ENCODE measurements at places on chromosomes 16 and 17. TPM values are rescaled to one million over a fixed set of nuclear protein-coding genes. Genes with fewer than 3 reads are reported as not detected.
A peak's percentile ranks its signal among the peaks of the same experiment; 100 is the strongest.

ODAD4 gene
- 0.66 TPM for total RNA-seq

GRCh38 chr16:53530046-53530445 lies 27.0 kb upstream of the AKTIP start:
- no peak for DNase-seq

- DNase-seq: peak; percentile 39
Observed at GRCh38 chr16:29926711-29927052, 656 bp upstream of the KCTD13 start.

SLC5A11 gene
- total RNA-seq: not detected

- no peak for DNase-seq
Observed at GRCh38 chr17:49747632-49748031, 16.3 kb downstream of the FAM117A start.

DNA sequence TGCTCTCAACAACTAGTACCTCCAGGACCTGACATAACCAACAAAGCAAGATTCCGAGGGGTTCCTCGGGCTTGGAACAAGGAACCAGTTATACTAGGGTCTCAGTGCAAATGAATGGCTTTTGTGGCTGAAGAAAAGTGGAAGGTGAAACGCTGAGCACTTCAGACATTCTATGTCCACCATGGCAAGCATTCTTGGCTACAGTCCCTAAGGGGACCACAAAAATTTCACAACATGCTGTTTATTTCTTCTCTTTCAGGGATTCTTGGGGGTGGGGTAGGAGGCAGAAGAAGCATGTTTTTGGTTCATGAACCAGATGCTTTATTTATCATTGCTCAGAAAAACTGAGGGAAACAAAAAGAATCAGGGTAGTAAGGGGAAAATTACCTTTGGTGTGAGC lies 479.9 kb upstream of the CDH11 start:
- no peak for DNase-seq

SOST gene
- total RNA-seq: not detected

C17orf50 gene
- total RNA-seq: not detected

- no peak for DNase-seq
Observed at GRCh38 chr17:27049104-27049784, 244.7 kb upstream of the WSB1 start.

DNA sequence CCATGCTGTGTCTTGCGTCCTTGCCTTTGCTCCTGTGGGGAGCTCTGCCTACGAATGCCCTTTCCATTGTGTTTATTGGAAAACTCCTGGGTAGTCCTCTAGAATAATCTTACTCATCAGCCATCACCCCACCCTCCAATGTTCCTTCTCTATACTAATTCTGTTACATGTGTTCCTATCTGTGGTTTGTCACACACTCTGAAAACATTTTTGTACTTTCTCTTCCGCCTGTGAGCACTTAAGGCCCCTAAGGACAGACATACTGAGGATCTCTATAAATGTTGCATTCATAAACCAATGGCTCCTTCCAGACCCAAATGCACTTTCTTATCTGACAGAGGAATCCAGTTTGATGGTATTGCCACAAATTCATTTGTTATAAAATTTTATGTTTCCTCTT lies 53.9 kb upstream of the MON1B start:
- DNase-seq: no peak

GRCh38 chr16:86270696-86271095 lies 239.6 kb upstream of the FOXF1 start:
- DNase-seq: no peak

DVL2 gene
- total RNA-seq: 41.5 TPM

GRCh38 chr16:3145660-3146059 lies 10.8 kb downstream of the ZNF213 start:
- DNase-seq: no peak

GRCh38 chr17:49341356-49341755 lies 20.7 kb downstream of the ZNF652 start:
- DNase-seq: no peak

DNA sequence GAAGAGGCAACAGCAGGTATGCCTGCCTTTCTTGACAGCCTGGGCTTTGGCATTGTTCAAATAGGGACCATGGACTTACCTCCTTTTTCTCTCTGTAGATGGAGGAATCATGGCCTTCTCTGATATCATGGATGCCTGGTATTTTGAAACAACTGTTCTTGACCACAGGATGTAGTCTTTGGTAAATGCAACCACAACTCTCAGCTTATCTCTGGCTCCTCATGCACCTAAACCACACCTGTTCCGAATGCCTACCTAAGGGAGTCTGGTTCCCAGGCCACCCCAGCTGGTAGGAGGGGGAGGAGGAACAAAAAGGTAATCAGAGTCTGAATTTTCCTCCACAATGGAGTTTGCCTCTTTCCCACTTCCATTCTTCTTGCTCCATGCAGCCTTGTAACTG lies 18.8 kb downstream of the CDK5RAP3 start:
- no peak for DNase-seq

GRCh38 chr17:36117505-36118382 lies 14.1 kb downstream of the CCL4 start:
- DNase-seq: no peak

GID4 gene
- 20.4 TPM for total RNA-seq

NHERF2 gene
- total RNA-seq: 87.3 TPM

C16orf46 gene
- total RNA-seq: 0.33 TPM

LITAFD gene
- not detected for total RNA-seq

DNA sequence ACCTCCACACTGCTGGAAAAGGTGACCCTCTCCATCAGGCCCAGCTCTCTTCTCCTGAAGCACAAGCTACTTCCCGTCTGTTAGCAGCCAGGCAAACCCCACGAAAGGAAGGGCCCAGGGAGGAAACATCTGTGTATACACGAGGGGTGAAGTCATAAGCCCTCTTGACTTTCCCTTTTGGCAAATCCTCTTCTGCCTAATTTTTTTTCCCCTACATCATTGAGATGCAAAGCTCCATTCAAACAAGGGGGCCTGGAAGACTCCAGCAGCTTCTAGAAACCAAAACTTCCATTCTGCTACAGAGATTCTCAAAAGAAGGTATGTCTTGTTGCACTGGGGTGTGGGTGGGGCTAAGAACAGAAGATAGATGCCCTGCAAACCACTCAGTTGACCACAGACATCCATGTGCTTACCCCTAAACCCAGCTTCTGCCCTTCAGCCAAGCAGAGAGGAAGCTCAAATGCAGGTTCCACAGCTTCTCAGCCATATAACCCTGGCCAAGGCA lies 145.6 kb upstream of the RCVRN start:
- DNase-seq: no peak

GRCh38 chr16:84851192-84852127 lies 31.7 kb downstream of the CRISPLD2 start:
- no peak for DNase-seq

TEKT5 gene
- total RNA-seq: not detected

CHST5 gene
- not detected for total RNA-seq

MVP gene
- 75.5 TPM for total RNA-seq

GRCh38 chr16:50908468-50908867 lies 166.6 kb downstream of the CYLD start:
- no peak for DNase-seq

DNA sequence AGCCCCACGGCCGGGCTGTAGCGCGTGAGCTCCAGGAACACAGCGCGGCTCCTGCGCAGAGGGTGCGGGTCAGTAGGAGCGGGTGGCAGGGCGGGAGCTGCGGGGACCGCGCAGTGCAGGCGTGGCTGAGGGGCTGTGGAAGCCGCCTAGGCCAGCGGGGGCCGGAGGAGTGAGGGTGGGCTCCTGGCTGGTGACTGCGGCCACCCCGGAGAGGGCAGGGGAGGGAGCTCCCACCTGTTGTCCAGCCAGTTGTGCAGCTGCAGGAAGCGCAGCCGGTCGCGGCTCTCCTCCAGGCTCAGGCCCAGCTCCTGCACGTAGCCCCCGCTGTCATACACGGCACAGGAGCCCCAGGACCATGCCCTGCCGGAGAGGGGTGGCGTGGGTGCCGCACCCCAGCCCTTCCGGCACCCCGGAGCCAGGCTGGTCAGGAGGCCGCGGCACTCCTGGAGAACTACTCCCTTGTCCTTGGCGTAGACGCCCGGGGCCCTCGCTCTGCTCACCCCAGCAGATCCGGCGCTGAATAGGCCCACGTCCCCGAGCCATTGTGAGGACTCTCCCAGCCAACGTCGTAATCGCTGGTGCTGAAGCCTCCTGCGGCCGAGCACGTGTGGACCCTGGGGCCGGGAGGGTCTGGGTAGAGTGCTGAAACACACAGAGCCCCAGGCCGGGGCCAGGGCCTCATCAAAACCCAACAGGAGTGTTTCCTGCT lies 43.9 kb downstream of the TSC2 start:
- DNase-seq: peak; percentile 39

TP53TG3D gene
- total RNA-seq: not detected

GRCh38 chr17:40463122-40463550 lies 19.9 kb downstream of the IGFBP4 start:
- DNase-seq: no peak

NTN1 gene
- total RNA-seq: 4.0 TPM

SNX20 gene
- 2.1 TPM for total RNA-seq

GRCh38 chr16:30957456-30958174 lies at the start of gene SETD1A:
Gene SETD1A, plus strand, starts transcription at chr16:30957754. Its CDS starts 978 bp downstream, at chr16:30958732.
- DNase-seq: peak; percentile 97

Data from body of pancreas (tissue), 4 donors.